ENCODE measurements at places on chromosomes 6 and 20.

GRCh38 chr6:24524805-24525204 lies 30.0 kb downstream of the ALDH5A1 start:
- DNase-seq: no peak

DNA sequence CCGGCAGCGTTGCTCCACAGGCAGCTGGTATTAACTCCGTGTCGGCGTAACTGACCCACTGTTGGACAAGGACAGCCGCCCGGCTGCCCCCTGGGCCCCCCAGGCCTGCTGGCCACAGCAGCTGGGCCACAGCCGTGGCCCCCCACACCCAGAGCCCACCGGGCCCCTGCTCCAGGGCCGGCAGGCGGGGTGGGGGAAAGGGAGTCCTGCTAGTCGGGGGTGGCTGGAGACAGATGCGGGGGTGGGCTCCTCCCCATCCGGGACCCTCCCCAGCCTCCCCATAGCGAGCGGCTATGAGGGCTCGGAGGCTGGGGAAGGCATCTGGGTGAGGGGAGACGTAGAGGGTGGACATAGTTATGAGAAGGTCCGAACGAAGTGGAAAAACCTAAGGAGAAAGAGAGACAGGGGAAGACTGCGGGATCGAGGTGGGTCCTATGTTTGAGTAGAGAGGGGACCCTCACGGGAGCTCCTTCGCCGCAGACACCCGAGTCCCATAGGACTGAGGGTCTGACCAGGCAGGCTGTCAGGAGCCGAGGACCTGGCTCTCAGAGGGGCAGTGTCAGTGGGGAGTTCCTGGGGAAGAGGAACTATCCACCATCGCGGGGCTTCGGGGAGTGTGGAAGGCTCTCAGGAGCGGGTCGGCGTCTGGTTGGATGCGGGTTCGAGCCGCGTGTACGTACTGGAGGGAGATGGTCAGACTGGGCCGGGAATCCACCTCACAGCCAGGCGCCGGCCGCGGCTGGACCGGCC lies 511 bp downstream of the VARS1 start:
- no peak for DNase-seq

- no peak for DNase-seq
These were observed 979.1 kb upstream of the FLRT3 start for GRCh38 chr20:15316556-15316955.

DNA sequence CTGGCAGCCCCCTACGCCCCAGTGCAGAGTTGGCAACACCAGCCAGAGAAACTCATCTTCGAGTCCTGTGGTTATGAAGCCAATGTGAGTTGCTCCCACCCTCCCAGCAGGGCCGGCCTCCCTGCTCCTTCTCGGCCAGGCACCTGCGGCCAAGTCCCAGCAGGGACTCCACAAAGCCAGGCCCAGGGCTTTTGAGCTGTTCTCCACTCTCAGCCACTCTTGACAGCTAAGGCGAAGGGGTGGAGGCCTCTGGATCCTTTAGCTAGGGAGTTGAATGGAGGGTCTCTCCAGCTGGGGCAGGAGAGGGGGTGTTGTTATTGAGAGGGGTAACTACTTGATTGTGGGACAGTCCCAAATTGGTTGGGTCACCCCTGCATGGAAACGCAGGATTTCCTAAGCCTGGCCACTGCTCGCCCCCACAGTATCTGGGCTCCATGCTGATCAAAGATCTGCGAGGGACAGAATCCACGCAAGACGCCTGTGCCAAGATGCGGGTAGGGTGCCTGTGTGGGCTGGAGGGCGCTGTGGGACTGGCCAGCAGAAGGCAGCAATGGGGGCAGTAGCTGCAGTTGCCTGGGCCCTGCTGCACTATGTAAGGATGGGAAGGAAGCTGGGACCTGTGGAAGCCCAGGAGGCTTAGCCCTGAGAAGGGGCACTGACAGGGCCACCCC lies 58.3 kb downstream of the TCP11 start:
- no peak for DNase-seq

DNA sequence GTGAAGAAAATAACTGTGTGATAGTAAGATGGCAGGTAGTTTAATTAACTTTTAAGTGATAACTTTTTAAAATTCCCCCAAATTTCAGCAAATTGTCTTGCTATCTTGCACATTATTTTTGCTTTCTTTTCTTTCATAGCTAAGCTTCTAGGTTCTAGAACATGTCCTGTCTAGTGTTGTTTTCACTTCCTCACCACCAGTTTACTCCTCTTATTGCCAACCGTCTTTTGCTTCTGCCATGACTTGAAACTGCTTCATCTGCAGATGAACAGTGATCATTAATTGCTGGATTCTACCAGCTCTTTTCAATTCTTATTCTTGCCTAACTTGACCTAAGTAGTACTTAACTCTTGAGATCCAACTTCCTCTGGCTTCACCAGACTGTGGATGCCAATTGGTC lies 137.8 kb downstream of the CENPW start:
- no peak for DNase-seq

DNA sequence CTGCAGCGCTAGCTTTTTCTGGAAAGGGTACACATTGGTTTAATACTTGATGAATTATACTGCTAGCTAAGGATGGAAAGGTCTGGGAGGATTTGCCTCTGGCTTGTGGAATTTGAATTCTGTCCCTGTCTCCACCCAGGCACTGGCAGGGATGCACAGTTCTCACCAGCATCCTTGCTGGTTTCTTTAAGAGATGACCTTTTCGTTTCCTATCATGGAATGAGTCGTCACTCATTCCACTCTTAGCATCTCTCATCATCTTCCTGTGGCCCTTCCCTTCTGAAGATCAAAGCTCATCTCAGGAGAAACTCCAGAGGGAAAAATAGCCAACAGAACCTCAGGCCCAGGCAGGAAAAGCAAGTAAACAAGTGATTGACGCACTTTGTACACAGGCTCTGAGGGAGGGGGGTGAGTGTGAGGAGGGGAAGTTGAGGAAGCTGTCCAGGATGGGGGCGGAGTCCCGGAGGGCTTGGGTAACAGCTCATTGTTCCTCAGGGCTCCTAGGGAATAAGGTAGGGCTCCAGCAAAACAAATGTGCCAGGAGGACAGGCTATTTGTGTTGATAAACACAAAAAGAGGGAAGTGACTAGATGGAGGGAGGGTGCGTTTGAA lies 25.7 kb upstream of the SAYSD1 start:
- no peak for DNase-seq

DNA sequence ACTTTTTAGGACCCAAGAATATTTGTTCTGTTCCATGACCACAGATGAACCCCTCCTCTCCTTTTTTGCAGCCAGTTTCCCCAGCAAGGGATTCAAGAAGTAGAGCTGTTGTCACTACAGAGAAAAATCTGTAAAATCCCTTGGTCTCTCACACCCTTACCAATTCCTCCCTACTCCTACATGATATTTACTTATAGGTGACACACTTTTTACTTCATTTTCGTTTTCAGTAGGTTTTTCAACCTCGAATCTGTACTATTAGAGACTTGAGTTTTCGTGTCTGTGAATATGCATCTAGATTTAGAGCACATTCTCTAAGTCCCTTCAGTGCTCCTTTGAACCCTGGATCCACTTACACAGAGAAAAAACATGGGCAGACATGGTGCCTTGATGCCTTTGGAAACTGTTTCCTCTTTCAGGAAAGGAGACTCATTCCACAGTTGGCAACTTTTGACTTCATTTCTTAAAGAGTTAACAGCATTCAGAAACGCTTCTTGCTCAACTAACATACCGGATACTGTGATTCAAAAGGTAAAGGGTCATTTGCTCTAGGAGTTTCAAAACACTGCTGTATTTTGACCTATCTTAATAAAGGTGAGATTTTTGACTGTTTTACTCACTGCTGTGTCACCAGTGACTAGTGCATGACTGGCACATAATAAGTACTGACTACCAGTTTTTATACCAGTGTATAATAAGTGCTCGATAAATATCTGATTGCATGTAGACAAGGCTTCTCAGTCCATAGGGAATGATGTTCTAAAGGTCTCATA lies 50.6 kb downstream of the LAMA4 start:
- DNase-seq: no peak

- DNase-seq: peak; percentile 12
These were observed 278 bp downstream of the UST start for GRCh38 chr6:148747145-148747470.

- DNase-seq: no peak
These were observed 17.4 kb downstream of the HFE start for GRCh38 chr6:26104457-26105108.

- DNase-seq: no peak
These were observed 41.7 kb downstream of the SLC23A2 start for GRCh38 chr20:4959592-4959991.

DNA sequence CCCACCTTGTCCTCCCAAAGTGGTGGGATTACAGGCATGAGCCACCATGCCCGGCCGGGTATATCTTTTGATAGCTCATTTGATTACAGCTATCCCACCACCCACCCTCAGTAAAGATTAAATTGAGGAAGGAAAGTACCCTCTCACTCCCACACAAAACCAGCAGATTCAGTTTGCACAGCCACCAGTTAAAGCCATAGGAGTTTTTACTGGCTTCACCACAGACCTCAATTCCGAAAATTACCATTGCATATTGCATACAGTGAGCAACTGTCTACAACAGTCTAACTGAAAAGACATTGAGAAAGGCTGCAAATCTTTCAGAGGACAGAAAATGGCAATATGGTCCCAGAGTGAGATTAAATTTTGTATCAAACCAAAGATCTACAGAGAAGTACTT lies 34.9 kb downstream of the ESF1 start:
- DNase-seq: no peak

GRCh38 chr6:158040804-158041347 lies 59.2 kb downstream of the SYNJ2 start:
- DNase-seq: no peak

GRCh38 chr6:4599924-4600323 lies 176.3 kb upstream of the CDYL start:
- DNase-seq: no peak

- peak; percentile 3 for DNase-seq
These were observed 4.7 kb downstream of the GSTA4 start for GRCh38 chr6:52990342-52990741.

GRCh38 chr20:14729390-14729789 lies 392.0 kb upstream of the FLRT3 start:
- DNase-seq: no peak

DNA sequence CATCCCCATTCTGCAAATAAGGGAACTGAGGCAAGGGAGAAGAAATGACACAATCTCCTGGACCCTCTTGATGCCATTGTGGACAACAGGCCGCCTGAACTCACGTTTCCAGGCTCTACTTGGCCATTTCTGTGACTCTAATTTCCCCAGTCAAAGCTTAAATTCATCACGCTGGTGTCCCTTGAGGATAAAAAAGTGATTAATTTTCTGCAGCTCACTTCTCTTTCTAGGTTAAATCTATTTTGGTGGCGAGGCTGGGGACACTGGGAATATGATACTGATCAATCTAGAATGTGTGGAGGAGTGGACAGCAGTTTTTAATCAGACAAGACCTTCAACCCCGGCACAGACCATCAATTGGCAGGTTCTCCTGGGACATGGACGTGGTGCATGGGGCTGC lies 168.2 kb upstream of the SULF2 start:
- no peak for DNase-seq

DNA sequence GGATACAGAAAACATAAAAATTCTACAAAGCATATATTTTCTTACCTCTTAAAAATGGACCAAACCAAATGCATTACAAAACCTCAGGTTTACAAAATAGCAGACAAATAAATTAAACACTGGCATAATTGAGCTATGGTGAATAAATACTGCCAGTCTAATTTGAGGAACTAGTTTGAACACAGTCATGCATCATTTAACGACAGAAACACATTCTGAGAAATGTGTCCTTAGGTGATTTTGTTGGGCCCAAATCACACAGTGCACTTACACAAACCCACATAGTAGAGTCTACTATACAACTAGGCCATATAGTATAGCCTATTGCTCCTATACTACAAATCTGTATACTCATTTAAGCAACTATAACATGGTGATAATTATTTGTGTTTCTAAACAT lies 215.6 kb downstream of the FOXC1 start:
- no peak for DNase-seq

DNA sequence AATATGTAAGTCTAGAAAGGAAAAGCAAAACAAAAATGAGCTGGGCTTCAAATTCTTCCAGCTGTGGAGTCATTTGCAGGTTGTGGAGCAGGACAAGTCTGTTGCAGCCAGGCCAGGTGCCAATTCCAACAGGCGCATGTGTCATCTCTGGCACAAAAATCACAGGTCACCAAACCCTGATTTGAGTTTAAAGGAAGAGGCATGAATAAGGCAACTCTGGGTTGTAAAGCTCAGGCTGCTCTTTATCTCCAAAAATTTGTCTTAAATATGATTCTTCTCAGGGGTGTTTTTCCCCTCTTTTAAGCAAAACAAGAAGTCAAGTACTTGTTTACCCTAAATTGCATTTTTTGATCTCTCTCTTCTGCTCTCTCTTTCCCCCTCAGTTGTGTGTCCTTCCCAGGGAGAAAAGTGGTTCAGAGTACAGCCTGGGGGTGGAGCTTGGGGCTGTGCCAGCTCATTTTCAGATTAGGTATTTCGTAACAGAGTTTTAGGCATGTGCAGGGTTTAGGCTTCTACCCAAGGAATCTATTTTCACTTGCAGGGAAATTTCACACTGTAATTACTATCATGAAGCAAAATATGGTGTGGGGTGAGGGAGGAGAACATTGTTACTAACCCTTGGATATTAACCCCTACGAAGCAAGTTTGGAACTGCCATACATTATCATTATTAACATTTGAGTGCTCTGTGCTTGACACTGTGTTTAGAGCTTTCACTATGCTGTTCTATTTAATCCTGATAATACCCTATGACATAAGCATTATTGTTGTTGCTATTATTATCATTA lies 8.3 kb upstream of the NCOA3 start:
- DNase-seq: peak; percentile 54

GRCh38 chr6:113161018-113161315 lies 696.2 kb upstream of the MARCKS start:
- DNase-seq: no peak

DNA sequence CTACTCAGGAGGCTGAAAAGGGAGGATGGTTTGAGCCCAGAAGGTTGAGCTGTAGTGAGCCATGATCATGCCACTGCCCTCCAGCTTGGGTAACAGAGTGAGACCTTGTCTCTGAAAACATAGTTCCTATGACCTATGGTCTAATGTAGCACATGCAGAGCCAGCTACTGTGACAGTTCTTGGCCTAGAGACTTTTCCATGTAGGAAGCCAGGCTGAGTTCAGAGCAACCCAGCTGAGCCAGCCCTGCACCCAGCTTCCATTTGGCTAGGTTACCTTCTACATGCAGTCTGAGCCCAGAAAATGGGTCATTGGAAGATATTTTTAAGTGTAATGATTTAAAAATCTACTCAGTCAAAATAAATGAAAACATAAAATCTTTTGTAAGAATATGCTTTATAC lies 92.8 kb downstream of the FNDC1 start:
- DNase-seq: no peak

- DNase-seq: no peak
These were observed 101.3 kb upstream of the ESR1 start for GRCh38 chr6:151705993-151706733.

GRCh38 chr20:33232486-33233072 lies 3.2 kb upstream of the BPIFA1 start:
- DNase-seq: no peak

- DNase-seq: no peak
These were observed 259.6 kb downstream of the FOXC1 start for GRCh38 chr6:1869308-1869707.
